ENCODE measurements at places on chromosomes 5 and 9.
A peak's percentile ranks its signal among the peaks of the same experiment; 100 is the strongest.

- H3K36me3 ChIP-seq = no peaks in the 10 kb centered on the region
- peaks cover 13% of the 10 kb centered on the region for H3K4me1 ChIP-seq
- no peak overlapping the region for H3K27ac ChIP-seq
- H3K4me3 ChIP-seq = no peak overlapping the region
- no peak for DNase-seq
Observed at GRCh38 chr5:150328515-150328914, 25.8 kb upstream of the ARSI start.

- peaks cover 21% of the 10 kb centered on the region for H3K4me1 ChIP-seq
- H3K27me3 ChIP-seq = no peaks in the 10 kb centered on the region
- peak within 1 kb of the TSS; percentile 44 for H3K4me3 ChIP-seq
- H3K27ac ChIP-seq = peak within 1 kb of the TSS; percentile 26
Observed at GRCh38 chr9:133737774-133738639, at the start of gene SARDH. SARDH (minus strand) TSS chr9:133738352; CDS start chr9:133734173, 4,179 bp downstream.

GRCh38 chr5:91712718-91713117 is 329.6 kb upstream of the ARRDC3 start:
- no peak overlapping the region for H3K4me3 ChIP-seq
- H3K4me1 ChIP-seq = no peaks in the 10 kb centered on the region
- H3K36me3 ChIP-seq = no peaks in the 10 kb centered on the region
- H3K27ac ChIP-seq = no peak overlapping the region
- H3K27me3 ChIP-seq = no peaks in the 10 kb centered on the region
- DNase-seq = no peak

DNA sequence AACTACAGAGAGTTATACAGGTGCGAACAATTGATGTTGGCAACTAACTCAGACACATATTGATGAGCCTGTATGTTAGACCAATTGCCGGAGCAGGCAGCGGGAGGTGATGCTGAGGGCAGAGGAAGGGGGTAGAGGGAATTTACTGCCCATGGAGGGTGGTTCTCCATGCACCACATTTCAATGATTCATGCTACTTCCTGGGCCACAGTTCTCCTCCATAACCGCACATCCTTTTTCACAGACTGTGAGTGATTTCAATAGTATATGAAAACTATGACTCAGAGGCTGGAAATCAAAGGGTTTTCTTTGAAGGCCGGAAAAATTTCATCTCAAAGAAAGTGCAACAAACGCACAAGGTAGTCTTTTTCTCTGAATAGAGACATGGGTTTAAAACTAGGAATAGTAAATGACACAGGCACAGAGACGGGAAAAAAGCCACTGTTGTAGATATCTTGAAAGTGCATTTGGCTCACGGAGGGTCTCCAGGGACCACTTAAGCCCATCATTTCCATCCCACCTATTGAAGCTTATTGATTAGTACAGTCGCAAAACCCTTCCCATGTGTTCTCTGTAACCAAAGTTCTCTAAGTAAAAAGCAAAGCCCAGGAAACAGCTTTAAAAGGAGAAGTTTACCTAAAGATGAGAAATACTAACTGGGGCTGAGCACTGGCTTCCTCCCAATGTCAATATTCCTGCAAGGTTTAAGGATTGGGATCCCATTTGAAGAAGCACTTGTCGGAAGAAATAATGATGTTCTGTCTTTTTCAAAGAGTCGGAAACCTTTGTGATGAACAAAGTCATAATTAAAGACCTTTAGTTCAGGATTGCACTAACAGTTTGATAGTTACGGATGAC is 28.0 kb upstream of the ADAM19 start:
- DNase-seq = no peak
- no peaks in the 10 kb centered on the region for H3K27me3 ChIP-seq
- H3K36me3 ChIP-seq = no peaks in the 10 kb centered on the region
- no peak overlapping the region for H3K4me3 ChIP-seq
- H3K27ac ChIP-seq = peak overlapping the region; percentile 53
- peaks cover 29% of the 10 kb centered on the region for H3K4me1 ChIP-seq

DNA sequence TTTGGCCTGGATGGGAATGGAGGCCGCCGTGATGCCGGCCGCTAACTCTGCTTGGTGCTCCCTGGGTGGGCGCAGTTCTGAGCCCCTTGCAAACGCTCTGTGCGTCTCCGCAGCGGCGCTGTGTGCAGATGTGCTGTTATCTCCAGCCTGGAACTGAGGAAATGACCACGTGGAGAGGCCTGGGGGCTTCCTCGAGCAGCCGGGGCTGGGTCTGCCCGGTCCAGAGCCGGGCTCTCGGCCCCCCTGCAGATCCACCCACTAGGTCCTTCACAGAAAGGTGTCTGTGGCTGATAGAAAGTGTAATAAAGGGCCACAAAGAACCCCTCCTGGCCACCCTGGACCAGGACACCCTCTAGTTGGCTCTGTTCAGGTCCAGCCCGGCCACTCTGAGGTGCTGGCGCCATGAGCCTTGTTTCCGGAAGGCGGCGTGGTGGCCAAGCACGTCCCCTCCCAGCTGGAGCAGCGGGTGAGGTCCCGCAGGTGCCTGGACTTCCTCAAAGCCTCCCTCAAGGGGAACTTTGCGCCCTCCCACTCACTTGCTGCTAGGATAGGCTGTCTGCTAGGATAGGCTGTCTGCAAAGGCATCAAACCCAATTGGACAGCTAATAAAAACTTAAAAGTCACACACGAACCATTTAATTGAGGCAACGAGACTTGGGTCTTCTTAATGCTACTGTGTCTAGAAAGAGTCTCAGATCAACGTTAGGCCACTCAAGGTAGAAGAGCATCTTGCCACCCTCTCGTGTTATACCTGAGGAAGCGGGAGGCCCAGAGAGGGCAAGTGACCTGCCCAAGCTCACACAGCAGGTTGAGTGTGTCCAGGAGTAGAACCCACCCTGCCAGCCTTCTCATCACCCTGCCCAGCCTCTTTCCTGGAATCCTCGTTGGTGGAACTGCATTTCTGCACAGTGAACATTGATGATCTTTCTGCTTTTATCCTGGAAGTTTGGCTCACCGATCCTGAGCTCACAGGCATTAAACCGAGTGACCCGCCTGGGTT is 109.3 kb upstream of the FCN2 start:
- H3K27ac ChIP-seq = no peak overlapping the region
- H3K27me3 ChIP-seq = no peaks in the 10 kb centered on the region
- H3K4me1 ChIP-seq = peaks cover 31% of the 10 kb centered on the region
- no peak for DNase-seq

DNA sequence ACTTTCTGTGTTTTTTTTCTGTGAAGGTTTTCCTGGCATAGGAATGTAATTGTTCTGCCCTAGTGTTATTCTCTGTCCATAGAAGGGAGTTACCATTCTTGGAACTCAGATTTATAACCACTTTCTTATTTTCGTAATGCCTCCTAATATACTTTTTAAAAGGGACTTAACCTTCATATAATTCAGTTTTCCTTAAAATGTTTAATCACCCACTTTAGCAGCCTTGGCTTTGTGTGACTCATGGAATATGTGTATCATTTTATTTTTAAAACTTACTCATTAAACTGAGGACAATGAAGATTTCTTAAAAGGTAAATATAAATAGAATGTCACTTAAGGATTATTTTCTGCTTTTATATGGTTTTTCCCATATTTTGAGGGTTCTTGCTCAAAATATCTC is 50.0 kb downstream of the RAI14 start:
- no peaks in the 10 kb centered on the region for H3K27me3 ChIP-seq
- H3K4me3 ChIP-seq = no peak overlapping the region
- no peaks in the 10 kb centered on the region for H3K36me3 ChIP-seq
- DNase-seq = no peak
- H3K4me1 ChIP-seq = no peaks in the 10 kb centered on the region
- no peak overlapping the region for H3K27ac ChIP-seq

GRCh38 chr5:64958757-64959391 is 190.1 kb downstream of the CWC27 start:
- no peak overlapping the region for H3K27ac ChIP-seq
- no peak overlapping the region for H3K4me3 ChIP-seq
- no peaks in the 10 kb centered on the region for H3K36me3 ChIP-seq
- DNase-seq = no peak
- H3K4me1 ChIP-seq = no peaks in the 10 kb centered on the region

DNA sequence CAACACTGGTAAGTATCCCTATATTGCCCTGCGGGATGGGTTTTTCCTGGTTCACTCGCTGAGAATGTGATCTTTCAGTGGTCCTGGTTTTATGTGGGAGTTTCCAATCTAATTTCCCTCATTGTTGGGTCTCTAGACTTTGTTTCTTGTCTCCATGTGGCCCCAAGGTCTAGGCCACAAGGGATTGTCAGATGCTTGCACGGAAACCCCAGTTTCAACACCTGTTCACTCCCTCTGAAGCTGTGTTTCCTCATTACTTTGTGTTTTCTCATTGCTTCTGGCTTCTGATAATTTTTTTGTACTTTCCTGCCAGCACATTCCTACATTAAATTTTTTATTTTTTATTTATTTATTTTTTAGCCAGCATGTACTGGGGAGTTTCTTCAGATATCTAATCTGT is 191.5 kb downstream of the TTLL11 start:
- no peaks in the 10 kb centered on the region for H3K36me3 ChIP-seq
- no peaks in the 10 kb centered on the region for H3K4me1 ChIP-seq
- H3K27ac ChIP-seq = no peak overlapping the region
- H3K4me3 ChIP-seq = no peak overlapping the region

DNA sequence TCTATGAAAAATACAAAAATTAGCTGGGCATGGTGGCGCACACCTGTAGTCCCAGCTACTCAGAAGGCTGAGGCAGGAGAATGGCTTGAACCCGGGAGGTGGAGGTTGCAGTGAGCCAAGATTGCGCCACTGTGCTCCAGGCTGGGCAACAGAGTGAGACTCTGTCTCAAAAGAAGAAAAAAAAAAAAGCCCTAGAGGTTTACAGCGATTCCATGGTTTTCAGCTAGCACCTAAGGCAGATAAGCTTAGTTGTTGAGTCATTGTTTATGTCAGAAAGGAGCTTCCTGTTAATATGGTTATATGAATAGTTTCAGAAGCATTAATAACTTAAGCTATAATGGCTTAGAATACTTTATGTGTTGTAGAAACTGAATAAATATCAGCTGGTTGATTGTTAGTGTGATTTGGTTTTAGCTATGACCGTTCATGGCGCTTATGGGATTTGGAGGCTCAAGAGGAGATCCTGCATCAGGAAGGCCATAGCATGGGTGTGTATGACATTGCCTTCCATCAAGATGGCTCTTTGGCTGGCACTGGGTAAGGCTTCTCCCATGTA is 13.0 kb downstream of the RNF183 start:
- H3K4me3 ChIP-seq = no peak overlapping the region
- H3K36me3 ChIP-seq = peaks cover 68% of the 10 kb centered on the region
- no peaks in the 10 kb centered on the region for H3K27me3 ChIP-seq
- no peak overlapping the region for H3K27ac ChIP-seq
- no peak for DNase-seq

DNA sequence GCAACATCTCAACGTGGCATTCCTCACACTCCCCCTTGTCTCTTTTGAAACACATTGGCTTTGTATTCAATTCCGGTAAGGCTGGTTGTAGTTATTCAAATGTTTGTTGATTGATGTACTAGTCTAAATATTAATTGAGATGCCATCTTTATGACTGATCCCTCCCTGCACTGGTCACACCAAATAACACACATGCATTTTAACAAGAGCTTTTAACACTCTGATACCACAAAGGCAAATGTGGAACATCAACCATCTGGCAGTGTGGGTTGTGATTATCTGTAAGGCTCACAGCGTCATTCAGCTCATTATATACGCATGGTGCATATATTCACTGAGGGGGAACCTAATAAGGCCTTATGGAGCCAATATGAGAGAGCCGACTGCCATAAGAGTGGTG is 305.0 kb downstream of the TENT4A start:
- H3K4me1 ChIP-seq = no peaks in the 10 kb centered on the region
- H3K4me3 ChIP-seq = no peak overlapping the region
- no peaks in the 10 kb centered on the region for H3K27me3 ChIP-seq

DNA sequence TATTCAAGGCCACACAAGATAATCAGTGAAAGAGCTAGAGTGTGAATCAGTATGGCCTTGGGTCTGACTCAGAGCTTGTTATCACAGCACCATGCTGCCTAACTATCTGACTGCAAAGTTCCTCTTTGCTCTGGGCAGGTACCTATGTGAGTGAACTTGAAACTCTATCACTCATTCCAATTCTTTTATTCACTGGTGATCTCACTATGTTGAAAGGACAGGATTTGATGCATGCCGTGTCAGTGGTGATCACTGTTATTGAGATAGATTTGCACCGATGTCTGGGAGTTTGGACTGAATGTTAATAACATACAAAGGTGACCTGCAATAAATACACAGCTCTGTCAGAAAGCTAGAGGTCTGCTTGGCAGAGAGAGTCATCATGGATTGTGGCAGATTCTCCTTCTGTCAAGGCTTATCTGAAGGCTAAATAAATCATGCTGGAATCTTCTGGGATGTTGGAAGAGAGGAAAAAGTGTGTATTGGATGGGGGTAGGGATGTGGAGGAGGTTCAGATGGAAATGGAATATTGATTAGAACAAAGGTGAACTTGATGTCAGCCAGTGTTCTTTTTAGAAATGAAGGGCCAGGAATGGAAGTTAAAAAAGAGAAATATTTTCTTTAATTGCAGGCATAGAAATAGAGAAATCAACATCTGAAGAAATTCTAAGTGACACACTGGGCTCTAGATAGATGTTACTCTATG is 91.8 kb upstream of the TNC start:
- H3K27me3 ChIP-seq = peaks cover 2% of the 10 kb centered on the region
- H3K27ac ChIP-seq = no peak overlapping the region
- no peaks in the 10 kb centered on the region for H3K36me3 ChIP-seq

DNA sequence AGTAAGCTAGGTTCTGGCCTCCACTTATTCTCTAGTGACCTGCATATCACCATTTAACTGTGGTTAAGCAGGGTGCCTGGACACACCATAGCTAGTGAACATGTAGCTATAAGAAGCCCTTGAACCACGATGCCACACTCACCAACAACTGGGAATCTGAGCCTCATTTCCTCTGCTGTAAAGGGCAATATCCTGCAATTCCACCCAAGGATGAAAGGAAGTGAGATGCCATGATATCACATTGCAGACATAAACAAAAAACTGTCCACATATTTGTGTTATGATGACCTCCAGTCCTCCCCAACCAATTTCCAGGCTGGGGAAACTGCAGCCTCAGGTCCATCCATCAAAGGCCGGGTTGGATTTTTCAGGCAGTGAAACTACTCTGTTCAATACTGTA is 10.4 kb downstream of the TNIP1 start:
- H3K27ac ChIP-seq = no peak overlapping the region
- H3K36me3 ChIP-seq = peaks cover 18% of the 10 kb centered on the region
- DNase-seq = no peak
- H3K4me1 ChIP-seq = peaks cover 46% of the 10 kb centered on the region

Data from natural killer cell (primary cell).